GM10248 (cell line): ENCODE measurements at places on chromosomes 2 and 18.

GRCh38 chr2:41881249-41881648, 166.6 kb upstream of the PKDCC start:
- DNase-seq = no peak

- peak; percentile 74 for DNase-seq
Measured at GRCh38 chr2:17851731-17852585, 26.5 kb upstream of the KCNS3 start.

DNA sequence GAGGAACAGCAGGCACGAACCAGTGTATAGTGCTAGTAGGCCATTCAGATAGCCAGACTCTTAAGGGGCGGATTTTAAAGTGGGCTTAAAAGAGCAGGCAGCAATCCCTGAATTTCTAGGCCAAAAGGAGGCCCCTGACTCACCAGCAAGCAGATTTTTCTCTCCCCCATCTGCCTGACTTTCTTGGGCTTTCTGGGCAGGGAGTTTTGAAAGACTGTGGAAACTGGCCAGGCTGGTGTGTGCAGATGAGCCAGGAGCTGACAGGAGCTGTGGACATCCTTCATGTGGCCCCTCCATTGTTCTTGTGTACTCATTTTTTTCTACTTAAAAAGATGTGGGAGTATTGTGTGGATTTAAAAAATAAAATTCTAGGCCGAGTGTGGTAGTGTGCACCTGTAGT, 59.0 kb downstream of the GLI2 start:
- DNase-seq = no peak

- DNase-seq = no peak
Measured at GRCh38 chr2:201648-202433, 62.0 kb downstream of the SH3YL1 start.

- no peak for DNase-seq
Measured at GRCh38 chr2:173834141-173834540, 131.0 kb downstream of the SP3 start.

DNA sequence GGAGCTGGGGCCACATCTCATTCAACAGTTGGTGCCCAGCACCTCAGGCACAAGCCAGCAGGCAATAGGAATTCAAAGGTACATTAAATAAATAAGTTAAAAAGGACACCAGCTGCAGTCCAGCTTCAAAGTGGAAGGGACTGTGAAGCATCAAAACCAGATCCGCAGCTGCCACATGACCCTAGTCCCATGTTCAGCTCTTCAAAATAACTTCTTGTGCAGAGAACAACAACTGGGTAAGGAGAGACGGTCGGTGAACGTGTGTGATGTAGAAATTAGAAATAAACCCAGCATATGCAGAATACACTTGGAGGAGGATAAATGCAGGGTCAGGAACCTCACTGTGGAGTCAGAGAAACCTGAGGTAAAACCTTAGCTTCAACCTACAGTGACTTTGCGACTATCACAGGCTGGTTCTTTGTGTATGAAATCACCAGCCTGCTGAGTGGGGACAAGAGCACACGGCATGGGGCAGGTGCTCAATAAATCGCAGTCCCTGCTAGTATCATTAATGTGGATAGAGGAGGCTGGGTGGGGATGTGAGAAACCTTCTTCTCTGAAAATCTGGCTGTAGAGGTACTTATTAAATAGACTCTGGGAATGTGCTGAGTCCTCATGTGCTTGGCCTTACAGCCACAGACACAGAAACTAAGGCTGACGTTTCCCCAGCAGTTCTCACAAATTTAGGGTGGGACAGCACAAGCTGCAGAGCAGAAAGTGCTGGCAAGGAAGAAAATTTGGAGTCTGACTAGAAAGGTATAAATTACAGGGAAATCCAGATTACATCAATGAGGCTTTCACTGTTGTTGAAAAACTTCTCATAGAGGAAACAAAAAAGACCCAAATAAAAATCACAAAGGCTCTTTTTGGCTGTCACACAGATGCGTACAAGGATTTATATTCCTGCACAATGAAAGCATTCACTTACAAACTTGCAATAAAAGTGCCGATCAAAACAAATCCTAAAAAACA, 20.7 kb downstream of the FBXO15 start:
- DNase-seq = no peak

- no peak for DNase-seq
Measured at GRCh38 chr18:22604390-22604985, 186.8 kb upstream of the CTAGE1 start.

DNA sequence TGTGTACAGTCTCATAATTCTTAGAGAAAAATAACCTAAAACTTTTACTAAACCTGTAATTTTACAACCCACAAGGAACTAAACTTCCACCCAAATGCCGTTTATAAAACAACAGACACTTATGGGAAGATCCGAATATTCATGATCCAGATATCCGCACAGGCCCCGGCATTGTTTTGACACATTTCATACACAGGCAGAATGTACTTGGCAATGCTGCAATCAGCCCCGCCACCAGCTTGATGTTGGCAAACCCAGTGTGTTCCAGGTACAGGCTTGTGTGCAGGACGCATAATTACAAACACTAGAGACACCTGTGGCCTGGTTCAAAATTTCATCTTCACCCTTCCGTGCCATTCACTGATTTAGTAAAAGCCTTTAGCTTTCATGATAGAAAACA, 393.0 kb upstream of the SALL3 start:
- no peak for DNase-seq
